HAP-1 (cell line): ENCODE measurements at places on chromosomes 1 and 21.

- DNase-seq, result no peak
Measured at GRCh38 chr1:227450489-227450888, 112.9 kb upstream of the ZNF678 start.

- peak; percentile 51 for DNase-seq
Measured at GRCh38 chr1:86741947-86742572, 37.7 kb downstream of the SH3GLB1 start.

GRCh38 chr1:39385067-39385988, 106.1 kb upstream of the BMP8A start:
- no peak for DNase-seq

DNA sequence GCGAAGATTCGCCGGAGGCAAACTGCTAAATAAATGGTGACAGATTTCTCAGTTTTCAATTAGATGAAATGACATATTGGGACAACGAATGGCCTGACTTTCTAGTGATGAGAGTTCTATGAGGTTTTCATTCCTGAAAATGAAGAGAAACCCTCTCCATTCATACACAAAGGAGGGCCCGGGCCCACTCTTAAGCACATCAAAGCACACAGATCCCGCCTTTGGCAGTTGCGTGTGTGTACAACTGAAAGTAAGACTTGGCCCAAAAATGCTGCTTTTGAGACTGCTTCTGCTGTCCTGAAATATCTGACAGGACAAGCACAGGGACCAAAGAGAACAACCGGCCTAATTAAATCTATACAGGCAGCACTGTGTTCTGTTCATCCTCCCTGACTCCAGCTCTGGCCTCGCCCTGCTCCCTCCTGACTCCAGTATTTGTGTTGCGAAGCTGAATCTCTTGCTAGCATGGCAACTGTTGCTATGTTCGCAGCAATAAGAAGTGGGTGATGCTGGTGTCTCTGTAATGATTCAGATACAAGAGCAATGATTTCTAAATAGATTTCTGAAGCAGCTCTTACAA, 7.4 kb downstream of the LRRC53 start:
- DNase-seq, result peak; percentile 12

DNA sequence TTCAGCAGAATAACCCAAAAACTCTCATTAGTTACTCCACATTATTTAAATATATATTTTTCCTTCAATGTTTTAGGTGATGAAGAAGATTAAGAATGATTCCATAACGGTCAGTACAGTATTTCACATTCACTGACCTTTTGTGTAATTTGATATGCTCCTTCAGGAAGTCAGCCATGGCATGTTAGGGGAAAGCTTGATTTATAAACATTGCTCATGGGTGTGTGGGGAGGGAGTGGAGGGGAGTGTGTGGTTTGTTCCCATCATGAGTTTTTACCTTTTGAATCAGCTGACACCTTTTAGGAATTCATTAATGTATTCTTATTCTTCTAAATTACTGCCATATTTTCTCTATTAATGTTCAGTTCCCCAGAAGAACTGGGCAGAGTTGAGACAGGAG, 240.2 kb downstream of the ATG4C start:
- DNase-seq, result no peak

DNA sequence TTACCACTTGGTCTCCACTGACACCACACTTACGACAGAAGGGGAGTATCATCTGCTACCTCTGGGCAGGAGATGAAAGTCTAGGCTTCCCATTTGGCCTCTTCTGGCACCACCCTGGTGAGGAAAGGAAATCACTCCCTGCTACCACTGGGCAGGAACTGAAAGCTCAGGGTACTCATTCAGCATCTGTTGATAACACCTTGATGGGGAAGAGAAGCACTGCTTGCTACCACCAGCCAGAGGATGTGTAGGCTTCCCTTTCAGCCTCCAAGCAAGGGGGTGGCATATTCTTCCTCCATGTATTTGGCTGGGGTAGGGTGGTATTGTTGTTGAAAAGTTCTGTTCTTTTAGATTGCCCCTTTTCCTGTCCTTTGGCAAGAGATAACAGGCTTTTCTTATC, 115.0 kb downstream of the ACBD6 start:
- DNase-seq, result no peak

- DNase-seq, result peak; percentile 66
Measured at GRCh38 chr1:213989002-213989855, 1.5 kb downstream of the PROX1 start.

- no peak for DNase-seq
Measured at GRCh38 chr1:211642870-211643269, 32.6 kb downstream of the NEK2 start.

GRCh38 chr1:246365708-246366107, 141.4 kb downstream of the SMYD3 start:
- no peak for DNase-seq

DNA sequence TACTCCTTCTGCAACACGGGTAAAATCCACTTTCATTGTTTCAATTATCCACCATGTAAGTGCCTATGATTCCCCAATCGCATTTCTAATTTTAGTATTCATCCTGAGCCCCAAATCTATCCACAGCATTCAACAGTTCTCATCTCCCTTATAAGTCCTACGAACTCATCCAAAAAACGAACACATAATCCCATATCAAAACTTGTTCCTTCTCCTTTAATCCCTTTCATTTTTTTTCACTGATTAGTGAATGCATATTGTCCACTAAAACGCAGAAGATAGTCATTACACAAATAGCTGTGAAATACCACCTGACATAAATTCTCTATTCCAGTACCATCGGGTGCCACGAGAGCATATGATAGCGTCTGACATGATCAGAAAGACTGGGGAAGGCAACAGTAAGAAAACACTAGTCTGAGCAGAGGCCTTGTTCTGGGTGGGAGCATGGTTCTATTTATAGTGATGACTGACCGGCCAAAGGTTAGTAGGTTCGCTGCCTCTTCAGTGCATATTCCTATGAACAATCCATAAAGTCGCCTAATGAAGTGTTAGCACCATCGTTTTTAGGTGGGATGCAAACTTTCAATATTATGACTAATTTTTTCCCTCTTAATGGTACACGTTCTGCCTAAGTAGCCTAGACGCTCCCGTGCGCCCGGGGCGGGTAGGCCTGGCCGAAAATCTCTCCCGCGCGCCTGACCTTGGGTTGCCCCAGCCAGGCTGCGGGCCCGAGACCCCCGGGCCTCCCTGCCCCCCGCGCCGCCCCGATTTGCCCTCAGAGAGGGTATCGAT, 648 bp downstream of the ATP5PF start:
- DNase-seq, result peak; percentile 23

- DNase-seq, result no peak
Measured at GRCh38 chr1:41953291-41953690, 34.6 kb upstream of the HIVEP3 start.

DNA sequence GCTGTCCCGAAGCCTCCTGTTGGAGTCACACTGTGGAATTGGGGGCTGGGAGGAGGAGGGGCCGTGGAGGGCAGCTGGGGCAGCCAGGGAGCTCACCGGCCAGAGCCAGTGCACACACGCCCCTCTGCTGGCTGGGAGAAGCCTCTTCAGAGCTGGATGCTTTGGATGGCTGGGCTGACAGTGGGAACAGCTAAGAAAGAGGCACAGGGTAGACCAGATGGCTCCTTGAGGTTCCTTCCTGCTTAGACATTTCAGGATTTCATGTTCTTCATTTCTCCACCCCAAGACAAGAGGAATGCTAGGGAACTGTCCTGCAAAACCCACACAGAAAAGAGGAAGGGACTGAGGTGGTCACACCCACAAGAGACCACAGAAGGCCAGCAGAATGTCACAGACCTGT, 254.8 kb upstream of the VAMP3 start:
- no peak for DNase-seq

GRCh38 chr1:237255071-237255470, 213.1 kb downstream of the RYR2 start:
- DNase-seq, result no peak

- peak; percentile 59 for DNase-seq
Measured at GRCh38 chr1:7070389-7071029, 285.3 kb downstream of the CAMTA1 start.

DNA sequence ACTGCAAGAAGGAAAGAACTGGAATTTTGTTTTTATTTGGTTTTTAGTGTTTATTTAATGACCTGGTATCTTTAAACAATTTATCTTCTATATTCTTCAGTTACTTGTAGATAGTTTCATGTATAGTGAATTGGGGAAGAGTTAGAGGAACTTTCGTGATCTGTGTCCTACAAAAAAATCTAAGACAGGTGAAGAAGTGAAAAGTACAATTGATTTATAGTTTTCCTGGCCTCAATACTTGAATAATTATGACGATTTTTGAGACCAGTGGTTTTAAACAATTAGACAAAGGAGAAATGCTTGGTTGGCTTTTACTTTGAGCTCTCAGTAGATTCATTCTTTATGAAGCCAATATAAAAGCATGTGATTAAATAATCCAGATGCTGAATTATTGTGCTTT, 7.5 kb downstream of the MIER1 start:
- DNase-seq, result no peak

DNA sequence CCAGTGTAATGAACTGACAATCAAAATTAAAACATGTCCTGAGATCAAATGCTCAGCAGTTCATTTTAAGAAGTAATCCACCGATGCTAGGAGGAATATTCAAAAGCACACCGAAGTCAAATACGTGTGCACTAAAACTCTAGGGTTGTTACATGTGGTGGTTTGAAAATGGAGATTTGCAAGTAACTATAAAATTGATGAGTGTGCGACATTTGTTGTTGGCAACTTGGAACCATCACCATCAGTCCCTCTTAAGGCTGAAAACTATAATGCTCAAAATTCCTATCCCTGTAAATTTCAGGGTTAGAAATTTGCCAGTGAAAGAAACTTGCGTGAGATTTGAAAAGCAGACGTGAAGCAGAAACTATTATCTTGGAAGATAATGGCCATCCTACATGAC, 13.3 kb upstream of the SGIP1 start:
- no peak for DNase-seq

DNA sequence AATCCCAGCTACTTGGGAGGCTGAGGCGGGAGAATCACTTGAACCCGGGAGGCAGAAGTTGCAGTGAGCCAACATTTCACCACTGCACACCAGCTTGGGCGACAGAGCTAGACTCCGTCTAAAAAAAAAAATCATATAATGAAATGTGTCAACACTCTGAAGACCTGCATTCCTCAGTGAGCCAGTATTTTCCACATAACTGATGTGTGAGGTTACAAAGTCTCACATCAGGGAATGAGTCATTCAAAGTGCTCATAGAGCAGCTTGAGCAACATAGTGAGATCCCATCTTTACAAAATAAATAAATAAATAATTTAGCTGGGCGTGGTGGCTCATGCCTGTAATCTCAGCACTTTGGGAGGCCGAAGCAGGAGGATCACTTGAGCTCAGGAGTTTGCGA, 65.5 kb downstream of the CASZ1 start:
- DNase-seq, result no peak

- DNase-seq, result no peak
Measured at GRCh38 chr1:9776685-9777084, 47.1 kb downstream of the CLSTN1 start.

- DNase-seq, result no peak
Measured at GRCh38 chr1:158371188-158371953, 17.7 kb downstream of the CD1E start.

- no peak for DNase-seq
Measured at GRCh38 chr1:45275054-45275453, 51.6 kb upstream of the HPDL start.

GRCh38 chr1:5769760-5770159, 222.5 kb downstream of the NPHP4 start:
- no peak for DNase-seq

DNA sequence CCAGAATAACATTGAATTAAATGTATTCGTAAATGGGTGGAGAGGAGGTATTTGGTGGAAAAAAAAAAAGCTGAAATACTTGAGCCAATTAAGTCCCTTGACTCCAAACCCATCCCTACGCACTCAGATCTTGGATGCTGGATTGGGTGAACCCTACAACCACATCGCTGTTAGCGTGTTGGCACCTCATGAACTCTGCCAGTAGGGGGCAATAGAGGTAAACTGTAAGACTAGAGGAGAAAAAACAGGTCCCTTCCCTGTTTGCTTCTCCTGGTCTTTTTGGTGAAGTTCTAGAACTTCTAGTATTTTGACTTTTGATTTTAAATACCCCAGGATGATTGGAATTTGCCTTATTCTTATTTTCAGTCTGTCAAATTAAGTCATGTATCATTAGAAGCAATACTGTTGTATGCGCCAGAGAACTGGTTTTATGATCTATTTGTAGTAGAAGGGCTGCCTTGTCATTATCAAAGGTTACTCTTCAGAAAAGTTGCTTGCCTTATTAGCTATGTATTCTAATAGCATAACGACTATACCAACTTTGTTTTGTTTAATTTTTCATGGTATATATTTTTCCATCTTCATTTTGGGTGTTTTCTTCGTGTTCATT, 1.9 kb upstream of the OR13G1 start:
- peak; percentile 74 for DNase-seq

DNA sequence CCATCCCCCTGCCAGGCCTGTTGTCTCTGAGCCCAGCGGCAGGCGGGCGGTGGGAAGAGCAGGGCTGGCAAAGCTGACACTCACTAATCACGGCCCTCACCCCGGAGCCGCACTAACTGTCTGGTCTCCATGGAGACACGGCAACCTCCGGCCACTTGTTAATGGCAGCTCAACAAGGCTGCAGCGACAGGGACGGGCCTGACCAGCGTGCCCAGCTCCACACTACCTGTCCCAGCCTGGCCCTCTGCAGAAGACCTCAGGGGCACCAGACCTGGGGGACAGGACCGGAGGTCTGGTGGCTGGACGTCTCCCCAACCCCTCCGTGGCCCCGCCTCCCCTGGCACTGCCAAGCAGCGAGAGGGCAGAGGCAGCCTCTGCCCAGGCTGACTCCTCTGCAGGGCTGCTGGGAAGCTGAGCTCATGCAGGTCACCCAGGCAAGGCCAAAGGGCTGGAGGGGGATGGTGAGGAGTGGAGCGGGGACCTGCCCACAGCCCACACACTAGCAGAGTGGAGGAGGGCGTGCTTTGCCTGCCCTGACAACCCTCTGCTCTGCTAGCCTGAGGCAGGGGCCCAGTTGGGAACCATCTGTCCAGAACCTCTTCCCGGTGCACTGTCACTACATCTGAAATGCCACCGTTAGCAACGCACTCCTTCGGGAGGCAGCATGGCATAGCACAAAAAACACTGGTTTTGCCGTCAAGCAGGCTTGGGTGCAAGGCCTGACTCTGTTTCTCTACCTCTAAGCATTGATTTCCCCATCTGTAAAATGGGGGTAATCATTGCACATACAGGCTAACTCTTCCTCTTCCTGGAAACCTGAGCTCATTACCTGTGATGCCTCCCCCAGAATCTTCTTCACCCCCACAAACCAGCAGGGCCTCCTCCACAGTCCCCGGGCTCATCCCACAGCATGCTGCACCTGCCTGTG, 29.6 kb upstream of the WASF2 start:
- DNase-seq, result no peak

DNA sequence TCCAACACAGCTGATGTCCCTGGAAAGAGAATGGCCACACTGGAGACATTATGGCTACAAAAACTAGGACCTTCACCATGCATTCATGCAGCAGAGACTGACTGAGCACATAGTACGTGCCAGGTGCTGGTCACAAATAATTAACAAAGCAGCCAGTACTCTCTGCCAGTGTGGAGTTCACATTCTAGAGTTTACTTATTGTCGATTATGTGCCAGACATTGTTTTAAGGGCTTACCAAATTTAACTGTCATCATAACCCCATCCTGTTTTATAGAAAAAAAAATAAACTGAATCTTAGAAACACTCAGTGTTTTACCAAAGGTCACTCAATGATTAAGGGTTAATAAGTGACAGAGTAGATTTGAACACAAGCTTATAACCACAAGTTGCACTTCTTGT, 143.3 kb downstream of the RRAGC start:
- DNase-seq, result no peak
